Kidney (tissue), 22 donors: ENCODE measurements at places on chromosomes 11 and 22.

DNA sequence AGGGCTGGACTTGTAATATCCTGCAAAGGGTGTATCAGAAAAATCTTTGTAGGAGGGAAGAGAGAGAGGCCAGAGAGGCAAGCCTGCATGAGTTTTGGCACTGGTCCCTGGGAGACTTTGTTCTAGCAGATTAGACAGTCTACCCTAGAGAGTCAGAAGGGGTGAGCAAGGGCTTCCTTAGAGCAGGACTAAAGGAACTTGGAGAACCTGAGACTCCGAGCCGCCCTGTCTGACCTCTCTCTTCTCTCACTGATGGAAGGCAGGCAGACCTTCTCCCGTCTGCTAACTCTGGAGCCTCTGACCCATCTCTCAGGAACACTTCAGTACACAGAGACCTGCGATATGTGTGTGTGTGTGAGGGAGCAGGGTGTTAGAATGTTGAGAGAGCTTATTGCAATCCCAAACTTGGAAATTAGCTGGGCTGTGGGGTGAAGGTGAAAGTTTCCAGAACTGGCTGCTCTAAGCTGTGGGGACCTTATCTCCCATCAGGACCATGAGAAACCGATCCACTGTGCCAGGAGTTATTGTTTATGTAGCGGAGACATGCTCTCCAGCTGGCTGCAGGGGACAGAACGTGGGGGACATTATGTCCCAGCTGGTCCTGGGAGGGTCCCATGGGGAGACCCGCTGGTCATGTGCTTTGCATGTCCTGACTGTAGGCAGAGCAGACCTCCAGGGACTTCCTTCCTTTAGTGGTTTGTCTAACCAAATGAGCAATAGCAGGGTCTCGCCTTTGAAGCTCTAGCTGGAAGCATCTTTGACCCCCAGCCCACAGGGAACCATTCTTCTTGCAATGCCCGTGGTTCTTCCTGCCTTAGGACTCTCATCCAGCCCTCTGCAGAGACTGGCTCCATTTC is 51.1 kb downstream of the TIMP3 start:
- DNase-seq: no peak

GRCh38 chr22:24465566-24465965 is 29.6 kb upstream of the UPB1 start:
- DNase-seq: no peak

DNA sequence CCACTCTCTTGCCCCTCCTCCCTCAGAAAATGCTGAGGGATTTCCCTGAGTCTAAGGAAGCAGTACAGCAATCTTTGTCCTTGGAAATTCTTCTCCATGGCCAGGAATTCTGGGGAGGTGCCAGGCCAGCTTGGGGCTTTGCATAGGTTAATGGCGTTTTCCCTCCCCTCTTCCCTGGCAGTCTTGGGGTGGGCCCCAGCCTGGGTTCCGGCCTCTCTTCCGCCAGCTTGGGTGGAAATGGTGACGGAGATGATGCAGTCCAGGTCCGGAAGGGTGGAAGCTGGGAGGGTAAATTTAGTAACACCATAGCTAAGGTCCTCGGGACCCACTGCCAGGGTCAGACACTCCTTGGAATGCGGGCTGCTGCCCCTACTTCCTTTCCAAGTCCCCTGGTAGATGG is 5.0 kb downstream of the PHLDB1 start:
- DNase-seq: peak; percentile 77

GRCh38 chr22:26707581-26707980 is 50.2 kb downstream of the MIAT start:
- DNase-seq: no peak

- DNase-seq: no peak
These were observed 195.9 kb downstream of the BCR start for GRCh38 chr22:23376256-23376655.

DNA sequence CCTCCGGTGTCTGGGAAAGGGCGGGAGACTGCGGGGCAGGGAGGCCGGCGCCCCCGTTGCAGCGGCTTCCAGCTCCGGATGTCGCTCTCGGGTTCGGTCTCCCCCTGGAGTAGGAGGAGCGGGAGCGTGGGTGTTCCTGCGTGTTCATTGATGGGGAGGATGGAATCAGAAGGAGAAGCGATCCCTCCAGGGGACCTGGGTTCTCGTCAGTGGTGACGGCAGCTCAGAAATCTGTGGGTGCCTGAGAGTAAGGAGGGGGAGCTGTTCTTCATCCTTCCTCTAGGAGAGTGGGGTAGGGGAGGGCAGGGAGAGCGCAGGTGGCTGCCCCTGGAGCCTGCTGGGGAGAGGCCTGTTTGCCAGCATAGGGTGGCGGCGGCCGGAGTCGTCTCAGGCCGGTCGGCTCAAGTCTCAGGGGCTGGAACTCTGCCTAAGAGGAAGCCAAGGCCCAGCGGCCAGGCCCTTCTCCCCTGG is 1.1 kb downstream of the UBASH3B start:
- no peak for DNase-seq
